ENCODE measurements at places on chromosomes 5 and 9.
A peak's percentile ranks its signal among the peaks of the same experiment; 100 is the strongest.

DNA sequence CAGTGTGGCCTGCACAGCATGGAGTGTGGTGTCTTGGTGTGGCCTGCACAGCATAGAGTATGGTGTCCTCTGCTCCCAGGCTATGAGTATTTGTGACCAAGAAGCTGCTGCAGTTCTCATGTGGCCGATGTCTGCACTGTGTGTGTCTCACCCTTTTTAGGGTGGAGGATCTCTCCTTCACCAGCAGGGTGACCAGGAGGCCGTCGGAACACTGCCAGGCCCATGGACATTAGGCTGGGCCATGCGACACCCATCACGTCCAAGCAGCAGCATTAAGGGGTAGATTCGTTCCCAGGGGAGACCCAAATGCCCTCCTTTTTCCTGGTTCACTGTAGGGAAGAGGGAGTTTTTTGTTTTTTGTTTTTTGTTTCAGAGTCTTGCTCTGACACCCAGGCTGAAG, 115.3 kb upstream of the SPIN1 start:
- DNase-seq, result no peak

DNA sequence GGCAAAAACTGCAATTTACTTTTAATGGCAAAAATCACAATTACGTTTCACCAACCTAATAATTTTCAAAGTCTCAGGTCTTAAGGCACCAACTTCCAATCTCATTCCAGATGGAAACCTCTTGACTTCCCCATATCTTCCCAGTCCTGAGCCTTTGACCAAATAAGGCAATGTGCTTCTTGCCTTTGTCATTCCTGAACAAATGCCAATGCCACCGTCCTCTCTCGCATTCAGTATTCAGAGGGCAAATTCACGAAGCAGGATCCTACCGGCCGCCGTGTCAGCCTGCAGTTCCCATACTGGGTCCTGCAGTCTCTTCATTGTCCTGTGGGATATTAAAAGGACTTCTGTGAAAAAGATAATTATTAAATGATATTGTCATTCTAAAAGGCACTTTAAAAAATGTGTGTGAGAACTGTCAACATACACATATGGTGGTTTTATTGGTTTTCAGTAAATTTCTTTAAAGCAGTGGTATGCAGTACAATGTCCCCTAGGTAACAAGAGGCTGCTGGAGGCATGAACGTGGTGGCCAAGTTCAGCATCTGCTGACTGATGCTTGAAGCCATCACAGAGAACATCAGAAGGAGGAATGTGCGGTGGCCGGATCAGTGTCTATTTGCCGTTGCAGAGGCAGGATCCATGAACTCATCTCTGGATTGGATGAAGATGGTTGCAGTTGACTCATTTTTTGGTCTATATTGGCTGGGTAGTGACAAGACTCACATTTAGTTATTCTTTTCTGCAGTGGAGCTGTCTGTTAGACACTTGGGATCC, 101.4 kb upstream of the IRX4 start:
- no peak for DNase-seq

- DNase-seq, result no peak
Measured at GRCh38 chr9:95105519-95106287, 211.8 kb downstream of the FANCC start.

DNA sequence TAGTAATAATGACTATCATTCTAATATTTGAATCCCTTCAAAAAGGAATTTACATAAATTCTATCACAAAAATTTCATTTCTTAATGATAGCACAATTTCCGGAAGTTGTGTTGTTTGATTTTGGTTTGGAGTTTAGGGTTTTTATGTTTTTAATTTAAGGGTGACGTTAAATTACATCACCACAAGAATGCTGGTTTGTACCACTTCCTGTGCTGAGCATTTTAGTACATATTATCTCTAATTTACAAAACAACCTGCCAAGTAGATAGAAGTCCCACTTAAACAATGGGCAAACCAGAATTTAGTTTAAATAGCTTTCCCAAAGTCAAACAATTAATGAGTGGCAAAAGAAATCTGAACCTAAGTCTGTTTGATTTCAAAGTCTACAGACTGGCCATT, 63.4 kb downstream of the DENND1A start:
- no peak for DNase-seq

GRCh38 chr5:53438079-53438478, 42.4 kb upstream of the FST start:
- DNase-seq, result no peak

DNA sequence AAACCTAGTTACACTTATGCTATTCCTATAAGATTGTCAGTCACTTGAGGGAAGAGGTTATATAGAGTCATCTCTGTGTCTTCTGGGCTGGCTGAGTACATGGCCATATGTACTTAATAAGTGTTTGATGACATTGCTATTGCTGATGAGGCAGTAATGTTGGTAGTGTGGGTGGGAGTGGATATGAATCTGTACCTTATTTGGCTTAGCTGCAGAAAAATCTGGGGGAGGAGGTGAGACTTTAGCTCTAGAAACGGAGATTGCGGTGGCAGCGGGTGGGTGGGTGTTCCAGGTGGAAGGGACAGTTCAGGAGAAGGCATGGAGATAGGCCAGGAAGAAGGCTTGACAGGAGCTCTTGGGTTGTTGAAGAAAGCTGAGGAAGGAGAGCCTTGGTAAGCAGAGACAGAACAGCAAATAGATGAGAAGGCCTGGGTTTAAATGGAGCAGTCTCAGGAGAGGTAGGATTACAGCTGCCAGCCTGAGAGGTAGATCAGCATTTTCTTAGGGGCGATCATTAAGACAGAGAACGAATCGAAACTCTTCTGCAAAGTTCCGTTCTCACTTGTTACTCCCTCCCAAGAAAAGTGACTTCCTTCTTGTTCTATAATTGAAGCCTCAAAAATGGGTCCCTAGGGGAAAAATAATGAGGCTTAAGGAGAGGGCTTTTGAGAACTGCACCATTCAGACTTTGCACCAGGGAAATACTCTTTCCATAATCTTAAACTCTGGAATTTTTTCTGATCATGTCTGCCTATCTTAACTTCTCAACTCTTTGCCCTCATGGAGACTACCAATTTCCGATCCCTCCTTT, 160.5 kb downstream of the UNC13B start:
- DNase-seq, result no peak

DNA sequence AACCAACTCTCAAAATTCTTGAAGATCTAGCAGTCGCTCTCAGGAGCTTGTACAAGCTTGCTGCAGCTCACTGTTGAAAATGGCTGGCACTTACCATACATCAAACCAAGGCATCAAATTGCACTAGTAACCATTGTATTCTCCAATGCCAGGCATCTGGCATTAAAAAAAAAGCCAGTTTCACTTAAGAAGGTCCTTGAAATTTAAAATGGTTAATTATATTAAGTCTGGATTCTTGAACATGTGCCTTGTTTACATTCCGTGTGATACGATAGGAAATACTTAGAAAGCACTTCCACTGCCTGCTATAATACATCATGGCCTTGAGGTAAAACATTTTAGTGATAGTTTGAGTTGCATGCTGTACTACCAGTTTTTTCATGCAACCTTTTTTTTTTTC, 300.7 kb downstream of the KDM4C start:
- DNase-seq, result no peak

- DNase-seq, result no peak
Measured at GRCh38 chr5:74386571-74387334, 253.8 kb downstream of the ENC1 start.

GRCh38 chr5:2818936-2819335, 67.5 kb upstream of the IRX2 start:
- DNase-seq, result no peak

DNA sequence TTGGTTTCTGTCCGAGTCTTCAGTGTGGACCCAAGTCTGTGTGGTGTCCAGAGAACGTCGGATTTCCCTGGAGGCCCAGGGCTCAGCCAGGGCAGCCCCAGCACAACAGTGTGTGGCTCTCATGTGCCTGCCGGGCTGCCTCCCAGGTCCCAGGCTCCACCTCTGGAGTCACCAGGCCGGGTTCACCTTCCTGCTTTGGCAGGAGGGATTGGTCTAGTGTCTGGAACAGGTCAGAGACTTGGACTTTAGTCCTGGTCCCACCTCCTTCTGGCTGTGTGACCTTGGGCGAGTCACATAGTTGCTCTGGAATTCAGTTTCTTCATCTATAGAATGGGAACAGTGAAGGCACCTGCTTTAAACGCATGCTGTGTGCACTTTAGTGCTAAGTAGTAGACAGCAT, 3.2 kb downstream of the DOLPP1 start:
- DNase-seq, result no peak

DNA sequence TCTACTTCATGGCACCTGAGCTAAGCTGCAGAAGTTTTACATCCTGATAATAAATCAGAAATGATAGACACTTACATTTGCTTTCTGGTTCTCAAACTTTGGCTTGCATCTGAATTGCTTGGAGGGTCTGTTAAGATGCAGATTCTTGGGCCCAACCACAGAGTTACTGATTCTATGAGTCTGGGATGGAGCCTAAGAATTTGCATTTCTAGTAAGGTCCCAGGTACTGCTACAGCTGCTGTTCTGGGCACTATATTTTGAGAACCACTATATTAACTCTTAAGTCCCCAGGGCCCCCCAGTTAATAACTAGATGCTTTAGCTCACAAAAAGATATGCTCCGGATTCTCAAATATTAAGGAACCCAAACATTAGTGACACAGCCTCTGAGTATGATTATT, 69.8 kb upstream of the DAB2 start:
- no peak for DNase-seq

DNA sequence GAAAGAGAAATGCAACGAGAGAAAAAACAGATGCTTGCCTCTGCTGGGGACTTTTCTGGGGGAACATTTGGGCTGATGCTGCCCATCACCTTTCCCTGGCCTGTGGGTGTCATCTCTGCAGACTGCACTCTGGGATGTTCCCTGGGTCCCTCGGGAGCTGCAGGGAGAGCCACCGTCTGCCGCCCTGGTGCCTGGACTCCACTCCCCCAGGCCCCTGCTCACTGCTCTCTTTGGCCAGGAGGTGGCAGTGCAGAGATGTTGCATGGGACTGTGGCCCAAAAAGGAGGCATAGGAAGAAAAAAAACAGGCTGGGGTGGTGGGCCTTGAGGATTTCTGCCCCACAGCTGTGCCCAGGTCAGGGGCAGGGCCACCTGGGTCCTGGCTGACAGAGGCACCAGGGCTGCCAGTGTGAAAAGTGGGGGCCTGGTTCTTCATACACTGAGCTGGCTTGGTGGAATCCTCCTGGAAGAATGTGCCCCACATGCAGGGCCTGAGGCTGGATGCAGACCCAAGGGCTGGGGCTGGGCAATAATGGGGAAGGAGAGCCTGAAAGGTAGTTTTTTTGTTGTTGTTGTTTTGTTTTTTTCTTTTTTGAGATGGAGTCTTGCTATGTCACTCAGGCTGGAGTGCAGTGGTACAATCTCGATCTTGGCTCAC, 353.6 kb downstream of the SLIT3 start:
- peak; percentile 20 for DNase-seq

GRCh38 chr5:96566833-96567587, 95.2 kb upstream of the CAST start:
- DNase-seq, result no peak

DNA sequence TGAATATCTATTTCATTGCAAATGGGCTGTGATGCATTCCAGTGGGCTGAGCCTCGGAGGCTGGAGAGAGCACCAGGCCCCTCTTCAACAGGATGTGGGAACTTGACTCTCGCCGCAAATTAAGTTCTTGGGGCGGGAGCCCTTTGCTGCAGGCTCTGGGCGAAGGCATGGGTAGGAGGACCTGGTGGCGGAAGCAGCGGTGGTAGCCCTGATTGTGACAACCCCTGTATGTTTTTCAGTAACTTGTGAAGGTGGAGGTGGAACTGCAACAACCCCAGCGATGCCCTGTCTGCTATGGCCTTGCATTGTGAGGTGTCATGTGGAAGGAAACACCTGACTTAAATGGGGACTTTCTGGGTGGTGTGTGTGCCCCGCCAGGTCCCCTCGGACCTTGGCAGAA, 9.4 kb downstream of the FYB1 start:
- DNase-seq, result no peak

DNA sequence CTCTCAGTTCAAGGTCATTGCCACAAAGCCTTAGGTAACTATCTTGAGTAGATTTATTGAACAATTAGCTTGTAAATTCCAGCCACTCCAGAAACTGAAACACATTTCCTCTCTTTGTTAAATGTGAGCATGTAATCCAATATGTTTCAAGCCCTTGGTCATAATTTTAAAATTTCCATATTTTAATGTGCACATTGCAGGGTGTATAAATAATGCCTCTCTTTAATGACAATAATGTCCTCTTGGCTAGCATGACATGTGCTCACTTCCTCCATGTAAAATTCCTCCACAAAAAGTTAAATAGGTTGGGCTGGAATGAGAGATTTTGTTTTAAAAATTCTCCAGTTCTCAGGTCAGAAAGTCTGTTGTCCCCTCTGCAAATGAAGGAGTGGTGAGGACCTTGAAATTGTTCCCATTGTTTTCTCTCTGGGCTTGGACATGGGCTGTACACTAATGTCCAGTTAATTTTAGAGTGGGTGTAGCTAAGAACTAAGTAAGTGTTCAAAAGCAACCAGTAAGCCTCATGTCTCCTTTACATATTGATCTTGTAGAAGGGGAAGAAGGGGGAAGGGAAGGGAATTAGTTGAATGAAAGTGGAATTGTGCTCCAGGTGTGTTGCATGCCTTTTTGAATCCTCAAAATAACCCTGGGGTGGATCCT, 2.9 kb downstream of the PPP3R2 start:
- no peak for DNase-seq

- DNase-seq, result no peak
Measured at GRCh38 chr9:84386753-84387152, 46.2 kb upstream of the SLC28A3 start.

Data from GM18507 (cell line).